ENCODE measurements at places on chromosomes 1 and 21.

DNA sequence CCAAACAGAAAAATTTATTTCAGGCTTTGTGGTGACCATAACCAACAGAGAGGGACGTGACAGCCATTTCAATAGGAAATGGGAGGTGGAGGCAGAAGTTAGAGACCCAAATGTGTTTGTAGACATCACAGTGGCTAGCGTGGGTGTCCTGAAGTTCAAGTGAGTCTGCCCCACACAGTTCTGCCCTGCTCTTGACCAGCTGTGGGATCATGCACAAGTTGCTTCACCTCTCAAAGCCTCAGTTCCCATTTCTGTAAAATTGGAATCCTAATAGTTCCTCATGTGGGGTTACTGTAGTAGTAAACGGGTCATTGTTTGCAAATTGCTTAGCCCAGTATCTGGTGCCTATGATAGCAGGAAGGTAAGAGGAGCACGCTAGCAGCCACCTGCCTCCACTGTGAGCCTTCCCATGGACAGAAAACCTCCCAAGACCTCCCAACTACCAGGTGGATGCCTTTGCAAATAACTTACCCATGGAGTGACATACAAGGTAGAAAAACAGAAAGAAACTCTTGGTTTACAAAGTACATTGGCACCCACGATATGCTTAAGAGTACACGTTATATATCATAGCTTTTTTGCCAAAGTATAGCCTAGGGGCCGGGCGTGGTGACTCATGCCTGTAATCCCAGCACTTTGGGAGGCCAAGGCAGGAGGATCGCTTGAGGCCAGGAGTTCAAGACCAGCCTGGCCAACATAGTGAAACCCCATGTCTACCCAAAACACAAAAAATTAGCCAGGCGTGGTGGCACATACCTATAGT is 29.1 kb downstream of the FHAD1 start:
- DNase-seq: no peak
- no peaks in the 10 kb centered on the region for H3K36me3 ChIP-seq
- H3K27ac ChIP-seq: no peak overlapping the region

DNA sequence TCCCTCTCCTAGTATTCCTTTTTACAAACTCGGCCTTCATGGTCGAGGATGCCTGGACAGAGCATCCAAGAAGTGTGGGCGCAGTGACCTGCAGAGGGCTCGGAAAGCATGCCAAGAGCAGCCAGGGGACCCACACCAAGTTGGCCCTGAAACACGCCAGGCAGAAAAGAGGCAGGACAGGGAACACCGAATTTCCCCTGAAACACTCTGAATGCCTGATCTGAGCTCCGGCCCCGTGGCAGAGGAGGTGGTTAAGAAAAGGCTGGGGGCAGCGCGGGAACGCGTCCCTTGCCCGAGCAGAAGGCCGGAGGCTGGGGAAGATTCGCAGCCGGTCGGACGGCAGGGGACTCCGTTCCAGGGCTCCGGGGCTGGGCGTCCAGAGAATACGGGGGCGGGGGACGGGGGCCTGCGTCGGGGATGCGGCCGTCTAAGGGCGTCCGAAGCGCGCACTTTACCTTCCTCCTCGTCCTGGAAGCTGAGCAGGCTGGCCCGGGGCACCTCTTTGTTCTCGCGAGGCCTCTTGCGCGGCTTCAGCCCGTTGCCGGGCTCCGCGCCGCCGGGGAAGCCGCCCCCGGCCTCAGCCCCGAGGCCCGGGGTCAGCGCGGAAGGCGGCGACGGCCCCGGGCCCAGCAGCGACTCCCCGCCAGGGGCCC is 558 bp downstream of the PAXBP1 start:
- peak overlapping the region; percentile 90 for H3K4me3 ChIP-seq
- peaks cover 6% of the 10 kb centered on the region for H3K36me3 ChIP-seq
- peak; percentile 80 for DNase-seq

- peaks cover 9% of the 10 kb centered on the region for H3K4me1 ChIP-seq
- no peaks in the 10 kb centered on the region for H3K27me3 ChIP-seq
- DNase-seq: peak; percentile 45
- no peak overlapping the region for H3K27ac ChIP-seq
- H3K4me3 ChIP-seq: no peak overlapping the region
- no peaks in the 10 kb centered on the region for H3K36me3 ChIP-seq
Measured at GRCh38 chr1:72567521-72567920, 285.2 kb upstream of the NEGR1 start.

DNA sequence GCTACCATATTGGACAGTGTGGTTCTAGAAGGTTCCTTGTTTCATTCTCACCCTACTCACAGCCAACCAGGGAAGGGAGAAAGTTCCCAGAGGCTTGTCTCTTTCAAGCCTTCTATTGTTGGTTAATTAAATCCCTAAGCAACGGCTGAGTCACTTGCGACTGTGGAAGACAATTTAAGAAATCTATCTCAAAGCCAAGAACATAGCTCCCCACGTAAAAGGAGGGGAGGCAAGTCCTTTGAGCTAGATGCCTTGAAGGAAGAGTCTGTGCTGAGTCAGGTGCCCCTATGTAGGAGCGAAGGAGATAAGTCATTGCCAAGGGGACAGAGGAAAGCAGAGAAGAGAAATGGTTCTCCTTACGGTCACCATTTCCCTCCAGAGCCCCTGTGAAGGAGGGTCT is 79.4 kb upstream of the PPP2R5A start:
- H3K4me1 ChIP-seq: no peaks in the 10 kb centered on the region
- no peaks in the 10 kb centered on the region for H3K36me3 ChIP-seq
- H3K27ac ChIP-seq: no peak overlapping the region
- H3K4me3 ChIP-seq: no peak overlapping the region

DNA sequence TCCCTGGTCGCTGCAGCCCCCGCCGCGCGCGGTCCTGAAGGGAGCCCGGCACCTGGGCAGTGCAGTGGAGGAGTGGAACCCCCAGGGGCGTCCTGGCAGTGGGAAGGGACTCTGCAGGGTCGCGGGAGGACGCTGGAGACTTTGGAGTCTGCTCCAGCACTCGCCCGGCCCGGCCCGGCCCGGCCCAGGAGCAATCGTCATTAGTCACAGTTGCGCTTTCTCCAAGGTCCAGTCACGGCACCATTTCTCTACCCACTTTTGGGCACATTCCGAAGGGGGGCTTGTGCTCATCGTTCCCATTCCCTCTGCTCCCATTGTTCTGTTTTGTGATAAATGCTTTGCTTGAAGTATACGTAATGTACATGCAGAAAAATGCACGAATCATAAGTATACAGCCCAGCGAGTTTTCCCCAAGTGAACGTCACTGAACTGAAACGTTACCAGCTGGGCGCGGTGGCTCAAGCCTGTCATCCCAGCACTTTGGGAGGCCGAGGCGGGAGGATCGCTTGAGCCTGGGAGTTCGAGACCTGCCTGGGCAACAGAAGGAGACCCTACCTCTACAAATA is 999 bp downstream of the THAP3 start:
- H3K36me3 ChIP-seq: peaks cover 13% of the 10 kb centered on the region
- peak overlapping the region; percentile 89 for H3K4me3 ChIP-seq
- peak overlapping the region; percentile 92 for H3K27ac ChIP-seq
- peak; percentile 56 for DNase-seq
- no peaks in the 10 kb centered on the region for H3K27me3 ChIP-seq
- H3K4me1 ChIP-seq: no peaks in the 10 kb centered on the region

GRCh38 chr1:1162597-1163537 is 10.8 kb upstream of the TTLL10 start:
- H3K4me3 ChIP-seq: no peak overlapping the region
- H3K4me1 ChIP-seq: peaks cover 6% of the 10 kb centered on the region
- no peaks in the 10 kb centered on the region for H3K36me3 ChIP-seq
- DNase-seq: no peak
- no peak overlapping the region for H3K27ac ChIP-seq

DNA sequence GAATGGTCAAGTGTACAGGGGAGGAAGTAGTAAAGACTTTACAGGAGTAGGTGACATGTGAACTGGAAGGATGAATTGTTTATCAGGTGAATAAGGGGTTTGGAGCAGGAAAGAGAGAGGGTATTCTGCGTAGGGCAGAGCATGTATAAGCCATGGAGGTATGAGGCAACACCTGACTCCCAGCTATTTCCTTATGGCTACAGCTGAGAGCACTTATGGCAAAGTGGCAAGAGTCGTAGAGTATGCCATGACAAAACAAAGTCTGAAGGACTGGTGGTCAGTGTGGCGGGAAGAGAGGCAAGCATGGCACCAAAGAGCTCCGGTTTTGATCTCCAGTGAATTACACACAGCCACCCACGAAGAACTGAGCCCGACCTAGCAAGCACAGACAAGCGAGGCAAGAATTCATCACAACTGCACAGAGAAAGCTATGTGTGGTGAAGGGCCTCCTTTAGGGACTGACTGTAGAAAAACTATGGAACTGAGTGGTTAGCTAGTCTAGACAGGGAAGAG is 9.0 kb upstream of the ELOVL1 start:
- no peaks in the 10 kb centered on the region for H3K27me3 ChIP-seq
- no peaks in the 10 kb centered on the region for H3K4me1 ChIP-seq
- DNase-seq: no peak
- no peaks in the 10 kb centered on the region for H3K36me3 ChIP-seq
- no peak overlapping the region for H3K27ac ChIP-seq

DNA sequence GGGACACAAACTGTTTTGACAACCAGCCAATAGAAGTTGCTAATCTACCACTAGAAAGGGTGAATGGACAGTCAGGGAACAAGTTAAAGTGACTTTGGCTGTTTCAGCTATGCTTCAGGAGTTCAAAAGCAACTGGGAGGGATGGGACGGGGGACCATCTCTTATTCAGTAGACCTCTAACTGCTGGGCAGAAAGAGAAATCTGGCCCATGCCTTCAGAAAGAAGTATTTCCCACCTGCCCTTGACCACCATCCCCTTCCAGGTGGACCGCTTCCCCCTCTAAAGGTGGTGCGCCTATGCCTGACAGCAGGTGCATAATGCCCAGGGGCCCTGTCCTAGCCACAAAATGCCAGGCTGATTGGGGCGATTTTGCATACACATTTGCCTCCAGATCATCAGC is 5.2 kb downstream of the ITPKB start:
- H3K4me1 ChIP-seq: no peaks in the 10 kb centered on the region
- H3K27me3 ChIP-seq: peaks cover 51% of the 10 kb centered on the region
- no peak for DNase-seq
- H3K27ac ChIP-seq: no peak overlapping the region
- no peak overlapping the region for H3K4me3 ChIP-seq

DNA sequence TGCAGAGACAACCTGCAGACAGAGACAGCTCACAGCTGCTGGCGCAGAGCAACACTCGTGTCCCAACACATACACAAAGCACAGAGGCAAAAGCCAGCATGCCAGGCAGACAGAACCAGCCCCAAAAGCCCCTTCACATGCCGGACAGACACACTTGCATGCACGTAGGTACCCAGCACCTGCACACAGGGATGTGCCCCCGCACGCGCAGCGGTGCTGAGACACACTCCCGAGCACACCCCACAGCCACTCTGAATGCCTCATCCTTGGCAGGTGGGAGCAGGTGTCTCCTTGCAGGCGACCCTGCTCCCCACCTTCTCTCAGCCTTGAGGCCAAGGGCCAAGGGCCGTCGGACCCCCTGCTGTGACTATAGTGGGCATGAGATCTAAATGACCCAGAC is 41.2 kb upstream of the ZC3H12A start:
- no peaks in the 10 kb centered on the region for H3K4me1 ChIP-seq
- no peak for DNase-seq
- no peaks in the 10 kb centered on the region for H3K36me3 ChIP-seq
- H3K27ac ChIP-seq: no peak overlapping the region
- H3K27me3 ChIP-seq: peaks cover 15% of the 10 kb centered on the region

- H3K4me1 ChIP-seq: peaks cover 32% of the 10 kb centered on the region
- no peak overlapping the region for H3K4me3 ChIP-seq
- DNase-seq: no peak
- no peaks in the 10 kb centered on the region for H3K27me3 ChIP-seq
- peak overlapping the region; percentile 41 for H3K27ac ChIP-seq
- H3K36me3 ChIP-seq: no peaks in the 10 kb centered on the region
Measured at GRCh38 chr1:59742526-59742925, 72.2 kb upstream of the HOOK1 start.

GRCh38 chr21:46195595-46196195 is 11.4 kb upstream of the SPATC1L start:
- no peak for DNase-seq
- no peaks in the 10 kb centered on the region for H3K27me3 ChIP-seq
- no peak overlapping the region for H3K4me3 ChIP-seq

- H3K4me1 ChIP-seq: no peaks in the 10 kb centered on the region
- no peak overlapping the region for H3K27ac ChIP-seq
- no peaks in the 10 kb centered on the region for H3K36me3 ChIP-seq
- no peak for DNase-seq
- no peaks in the 10 kb centered on the region for H3K27me3 ChIP-seq
Measured at GRCh38 chr1:106756752-106757151, 299.7 kb upstream of the PRMT6 start.

DNA sequence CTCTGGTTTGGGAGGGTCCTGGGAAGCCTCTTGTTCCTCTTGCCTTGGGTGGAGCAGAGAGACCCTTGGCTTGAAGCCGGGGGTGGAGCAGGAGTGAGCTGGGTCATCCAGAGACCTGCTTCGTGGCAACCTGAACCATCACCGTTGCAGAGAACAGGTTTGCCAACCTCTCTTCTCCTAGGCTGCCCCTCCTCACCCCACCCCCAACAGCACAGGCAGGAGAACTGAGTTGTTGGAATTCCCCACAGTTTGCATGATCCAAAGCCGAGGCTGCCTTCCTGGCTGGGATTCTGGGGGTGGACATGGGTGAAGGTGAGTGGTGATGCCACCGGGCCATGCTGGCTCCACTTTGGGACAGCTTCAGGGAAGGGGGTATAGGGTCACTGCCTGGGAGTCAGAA is 2.2 kb downstream of the WNT4 start:
- no peak overlapping the region for H3K27ac ChIP-seq
- no peak for DNase-seq
- no peak overlapping the region for H3K4me3 ChIP-seq
- H3K36me3 ChIP-seq: no peaks in the 10 kb centered on the region
- H3K27me3 ChIP-seq: peaks cover 94% of the 10 kb centered on the region

GRCh38 chr21:43719748-43720538 is 1.0 kb downstream of the PDXK start:
- no peaks in the 10 kb centered on the region for H3K36me3 ChIP-seq
- peak overlapping the region; percentile 89 for H3K4me3 ChIP-seq
- no peak overlapping the region for H3K27ac ChIP-seq
- peaks cover 6% of the 10 kb centered on the region for H3K27me3 ChIP-seq

DNA sequence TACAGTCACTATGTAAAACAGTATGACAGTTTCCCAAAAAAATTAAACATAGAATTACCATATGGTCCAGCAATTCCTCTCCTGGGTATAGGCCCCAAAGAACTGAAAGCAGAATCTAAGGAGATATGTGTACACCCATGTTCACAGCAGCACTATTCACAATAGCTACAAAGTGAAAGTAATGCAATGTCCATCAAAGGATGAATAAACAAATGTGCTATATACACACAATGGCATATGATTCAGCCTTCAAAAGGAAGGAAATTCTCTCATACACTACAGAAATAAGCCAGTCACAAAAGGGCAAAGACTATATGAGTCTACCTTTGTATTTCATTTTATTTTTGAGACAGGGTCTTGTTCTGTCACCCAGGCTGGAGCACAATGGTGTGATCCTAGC is 120.4 kb downstream of the TOMM20 start:
- H3K27me3 ChIP-seq: no peaks in the 10 kb centered on the region
- DNase-seq: no peak
- H3K4me3 ChIP-seq: no peak overlapping the region

DNA sequence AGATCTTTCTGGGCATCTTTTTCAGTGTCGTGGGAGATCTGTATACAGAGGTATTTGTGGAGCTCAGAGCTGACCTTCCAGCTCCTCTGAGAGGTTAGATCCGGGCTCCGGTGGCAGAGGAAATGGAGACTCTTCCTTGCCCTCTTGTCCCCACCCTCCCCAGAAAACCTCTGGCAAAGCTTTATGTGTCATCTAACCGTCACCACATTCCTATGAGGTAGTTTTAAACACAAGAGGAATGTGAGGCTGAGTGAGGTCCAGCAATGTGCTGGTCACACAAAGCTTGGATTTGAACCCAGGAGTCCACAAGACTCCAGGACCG is 1.2 kb downstream of the CD160 start:
- no peak for DNase-seq
- peaks cover 4% of the 10 kb centered on the region for H3K27me3 ChIP-seq
- H3K27ac ChIP-seq: no peak overlapping the region
- H3K4me1 ChIP-seq: peaks cover 5% of the 10 kb centered on the region
